ENCODE measurements at places on chromosomes 4 and X. TPM values are rescaled to one million over a fixed set of nuclear protein-coding genes. Genes with fewer than 3 reads are reported as not detected.

The METAP1 gene
- total RNA-seq, result 68.7 TPM

DNA sequence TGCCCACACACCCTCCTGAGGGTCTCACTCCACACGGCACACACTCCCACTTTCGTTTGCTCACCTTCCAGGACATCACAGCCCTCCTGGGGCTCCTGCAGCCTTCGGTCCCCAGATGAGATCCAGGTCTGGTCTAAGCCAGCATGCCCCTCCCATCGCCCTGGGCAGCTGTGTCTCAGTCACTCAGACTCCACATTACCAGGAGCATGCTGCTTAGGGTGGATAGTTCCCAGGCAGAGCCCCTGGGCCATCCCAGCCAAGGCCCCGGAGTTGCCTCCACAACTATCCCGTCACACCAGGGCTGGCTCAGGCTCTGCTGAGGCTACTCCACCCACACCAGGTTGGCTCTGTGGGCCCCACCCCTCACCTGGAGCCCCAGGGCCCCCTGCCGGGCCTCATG is 50.4 kb upstream of the PSAPL1 start:
- no peaks in the 10 kb centered on the region for H3K4me1 ChIP-seq
- no peak overlapping the region for H3K4me3 ChIP-seq
- H3K27ac ChIP-seq, result no peak overlapping the region
- peaks cover 7% of the 10 kb centered on the region for H3K27me3 ChIP-seq
- no peaks in the 10 kb centered on the region for H3K36me3 ChIP-seq
- DNase-seq, result no peak

DNA sequence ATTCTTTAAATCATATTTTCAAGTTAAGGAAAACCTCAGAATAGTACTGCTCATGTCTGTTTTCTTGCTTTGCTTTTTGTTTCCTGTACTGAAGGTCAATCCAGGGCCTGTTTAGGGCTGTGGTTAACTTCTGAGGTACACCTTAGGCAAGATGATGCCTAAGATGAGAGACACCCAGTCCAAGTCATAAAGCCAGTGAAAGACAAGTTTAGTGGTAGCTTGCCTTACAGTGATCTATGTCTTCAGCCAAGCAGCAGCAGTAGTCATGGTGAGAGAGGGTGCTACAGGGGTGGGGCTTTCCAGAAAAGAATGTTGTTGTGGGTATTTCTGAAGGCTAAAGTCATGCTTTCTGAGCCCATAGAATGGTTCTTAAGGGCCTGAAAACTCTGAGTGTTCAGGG is 173.7 kb downstream of the VSIG4 start:
- no peaks in the 10 kb centered on the region for H3K36me3 ChIP-seq
- no peaks in the 10 kb centered on the region for H3K27me3 ChIP-seq
- peaks cover 25% of the 10 kb centered on the region for H3K4me1 ChIP-seq
- H3K27ac ChIP-seq, result no peak overlapping the region
- no peak for DNase-seq

DNA sequence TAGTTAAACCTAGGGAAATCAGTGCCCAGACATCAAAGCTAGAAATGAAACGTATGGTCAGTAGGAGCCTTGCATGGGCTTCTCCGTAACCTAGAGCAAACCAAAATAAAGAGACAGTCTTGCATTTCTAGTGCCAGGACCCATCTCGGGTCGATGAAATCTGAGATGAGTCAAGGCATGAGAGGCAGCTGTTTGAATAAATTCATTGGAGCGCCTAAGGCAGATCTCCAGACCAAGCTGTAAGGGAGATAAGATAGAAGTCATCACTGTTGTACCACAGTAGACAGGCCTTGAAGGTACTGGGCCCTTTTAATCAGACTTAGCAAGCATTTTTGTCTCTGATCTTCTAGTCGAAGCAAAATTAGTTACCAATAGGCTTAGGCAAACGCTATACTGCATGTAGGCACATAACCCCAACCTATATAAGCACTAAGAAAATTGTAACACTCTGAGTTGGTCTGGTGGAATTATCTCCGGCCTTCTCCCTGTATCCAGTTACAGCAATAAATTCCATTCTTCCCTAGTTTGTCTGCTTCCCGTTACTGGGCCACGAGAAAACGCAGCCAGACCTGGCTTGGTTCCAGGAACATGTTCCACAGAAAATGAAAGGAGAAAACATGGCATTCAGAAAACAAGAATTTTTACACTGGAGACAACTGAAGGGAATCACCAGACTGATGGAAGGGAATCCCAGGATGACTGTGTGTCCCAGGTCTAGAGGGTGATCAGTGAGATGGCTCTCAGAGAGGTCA is 21.1 kb upstream of the PAPSS1 start:
- H3K27ac ChIP-seq, result no peak overlapping the region
- no peak overlapping the region for H3K4me3 ChIP-seq
- no peaks in the 10 kb centered on the region for H3K36me3 ChIP-seq
- peaks cover 6% of the 10 kb centered on the region for H3K4me1 ChIP-seq
- H3K27me3 ChIP-seq, result no peaks in the 10 kb centered on the region
- no peak for DNase-seq
